Upper lobe of right lung (tissue), 1 donor: ENCODE measurements at places on chromosomes 13 and 19.

- no peak for DNase-seq
These were observed 5.6 kb upstream of the SYDE1 start for GRCh38 chr19:15101479-15102082.

- no peak for DNase-seq
These were observed 61.1 kb downstream of the ZNF431 start for GRCh38 chr19:21202865-21203494.

GRCh38 chr13:92590503-92590908 lies 636.1 kb upstream of the GPC6 start:
- DNase-seq, result no peak

DNA sequence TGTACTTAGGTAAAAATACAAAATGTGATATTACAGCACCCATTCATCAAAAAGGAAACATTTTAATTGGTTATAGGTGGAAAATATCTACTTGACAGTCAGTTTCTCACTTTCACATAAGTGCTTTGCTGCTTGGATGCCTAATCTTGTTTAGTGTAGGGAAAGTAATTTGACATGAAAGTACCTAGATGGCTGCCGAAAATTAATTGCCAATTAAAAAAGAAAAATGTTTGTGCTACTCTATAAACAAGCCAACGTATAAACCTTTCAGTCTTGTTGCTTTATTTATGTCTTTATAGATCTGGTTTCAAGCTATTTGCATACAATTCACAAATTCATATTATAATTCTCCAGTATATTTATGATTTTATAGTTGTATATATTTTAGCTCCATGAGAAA lies 729.9 kb downstream of the DACH1 start:
- DNase-seq, result no peak

- DNase-seq, result no peak
These were observed 16.0 kb downstream of the SMAD9 start for GRCh38 chr13:36903925-36904595.

DNA sequence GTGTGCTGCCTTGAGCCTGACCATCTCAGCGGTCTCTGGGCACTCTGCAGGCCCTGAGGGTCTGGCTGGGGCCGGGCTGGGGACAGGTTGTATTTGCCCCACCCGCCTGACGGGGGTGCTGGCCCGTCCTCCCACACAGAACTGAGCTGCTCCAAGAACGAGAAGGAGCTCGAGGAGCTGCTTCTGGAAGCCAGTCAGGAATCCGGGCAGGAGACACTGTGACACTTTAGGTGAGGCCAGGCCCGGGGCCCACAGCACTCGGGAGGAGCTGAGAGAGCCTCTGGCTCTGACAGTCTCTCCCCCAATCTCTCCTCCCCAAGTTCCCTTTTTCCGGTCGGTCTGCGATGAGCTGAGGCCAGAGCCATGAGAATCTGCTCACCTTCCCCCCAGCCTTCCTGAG lies 14.5 kb downstream of the NKPD1 start:
- DNase-seq, result no peak

DNA sequence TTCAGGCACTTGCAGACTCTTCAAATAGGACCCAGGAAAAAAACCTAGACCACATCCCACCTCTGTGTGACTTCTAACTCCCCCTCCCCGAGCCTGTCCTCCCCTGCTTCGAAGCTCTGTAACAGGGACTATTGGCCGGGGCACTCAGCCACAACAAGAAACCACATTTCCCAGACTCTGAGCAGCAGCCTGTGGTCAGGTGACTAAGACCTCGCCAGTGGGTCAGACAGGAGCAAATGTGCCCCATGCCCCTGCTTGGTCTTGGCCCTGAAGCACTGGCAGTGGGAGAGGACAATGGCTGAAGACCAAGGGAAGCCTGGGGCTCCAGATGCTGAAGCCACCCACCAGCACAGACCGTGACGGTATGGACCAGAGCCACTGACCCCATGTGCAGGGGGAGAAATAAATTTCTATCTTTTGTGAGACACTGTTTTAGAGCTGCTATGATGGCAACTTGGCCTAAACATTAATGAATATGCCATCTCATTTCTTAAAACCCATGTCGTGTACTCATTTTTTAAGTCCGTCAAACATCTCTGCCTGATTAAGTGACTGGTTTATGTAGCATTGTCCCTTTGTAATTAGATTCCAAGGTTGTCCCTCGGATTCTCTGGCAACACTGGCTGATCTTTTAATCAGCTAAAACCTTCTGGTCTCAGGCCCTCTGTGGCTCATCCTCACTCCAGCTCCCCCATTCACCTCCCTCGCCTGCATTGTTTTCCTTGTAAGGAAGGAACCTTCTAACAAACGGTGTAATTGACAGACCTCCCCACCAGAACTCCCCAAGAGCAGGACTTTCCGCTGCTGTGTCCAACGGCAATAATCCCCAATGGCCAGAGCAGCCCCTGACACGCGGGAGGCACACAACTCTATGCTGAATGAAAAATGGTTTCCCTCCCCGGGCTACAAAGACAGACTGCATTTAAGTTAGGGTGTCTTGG lies 98.4 kb downstream of the STK24 start:
- no peak for DNase-seq

- no peak for DNase-seq
These were observed 5.7 kb upstream of the CDC42EP5 start for GRCh38 chr19:54478677-54479266.
